Femur (tissue), 1 donor: ENCODE measurements at places on chromosomes 7 and 10.

GRCh38 chr10:86186633-86187032 is 180.0 kb downstream of the GRID1 start:
- no peak for DNase-seq

DNA sequence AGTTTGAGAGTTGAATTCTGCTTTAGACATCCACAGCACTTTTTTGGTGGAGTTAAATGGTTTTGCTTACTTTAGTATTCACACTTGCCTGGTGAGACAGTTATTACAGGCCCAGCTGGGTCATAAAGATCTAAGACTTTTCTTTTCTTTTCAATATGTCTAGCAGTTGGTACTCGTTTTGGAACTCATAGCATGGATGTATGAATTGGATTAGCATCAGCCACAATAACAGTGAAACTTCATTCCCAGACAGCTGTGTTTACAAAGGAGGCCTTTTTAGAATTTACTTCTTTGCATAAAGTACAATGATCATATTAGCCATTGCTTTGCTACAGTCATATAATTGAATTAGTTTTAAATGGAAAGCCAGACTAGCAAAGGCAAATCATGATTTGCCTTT is 168.4 kb upstream of the DKK1 start:
- DNase-seq = no peak

GRCh38 chr10:101901340-101901739 is 57.7 kb upstream of the KCNIP2 start:
- DNase-seq = no peak

- DNase-seq = no peak
Measured at GRCh38 chr7:32053204-32053603, 17.0 kb downstream of the PDE1C start.

DNA sequence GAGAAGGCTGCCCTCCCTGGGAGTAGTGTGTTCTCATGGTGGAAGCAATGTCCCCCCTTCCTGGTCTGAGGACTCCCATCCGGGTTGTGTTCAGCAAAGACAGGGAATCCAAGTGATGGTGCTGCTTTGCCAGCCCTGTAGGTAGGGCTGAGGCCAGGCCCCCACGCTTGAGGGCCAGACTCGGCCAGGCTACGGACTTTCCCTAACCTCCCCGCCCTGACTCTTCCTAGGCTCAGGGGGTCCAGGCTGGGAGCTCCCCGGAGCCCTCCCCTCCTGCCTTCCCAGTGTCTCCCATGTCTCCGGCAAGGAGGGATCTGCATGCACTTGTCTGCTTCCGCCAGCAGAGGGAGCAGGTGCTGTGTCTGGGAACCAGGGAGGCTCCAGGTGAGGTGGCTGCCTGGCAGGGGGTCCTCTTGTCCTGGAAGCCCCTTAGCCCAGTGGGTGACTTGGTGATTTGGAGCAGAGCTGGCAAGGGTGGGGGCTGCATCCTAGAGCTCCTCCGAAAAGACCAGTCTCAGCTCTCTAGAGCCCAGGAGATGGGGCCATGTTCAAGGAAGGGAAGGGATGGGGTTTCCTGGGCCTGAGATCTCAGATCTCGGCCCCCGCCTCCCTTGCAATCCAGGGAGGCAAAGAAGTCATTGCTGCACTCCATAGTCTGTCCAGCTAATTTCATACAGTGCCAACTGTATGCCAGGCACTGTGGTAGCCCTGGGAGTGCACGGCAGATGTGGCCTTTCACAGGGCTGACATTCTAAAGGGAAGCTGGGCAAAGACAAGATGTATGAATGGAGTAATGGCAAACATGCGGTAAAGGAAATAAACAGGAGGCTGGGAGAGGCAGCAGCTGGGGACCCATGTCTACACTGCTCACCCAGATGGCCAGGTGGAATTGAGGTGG is 20.3 kb upstream of the SFRP5 start:
- peak; percentile 67 for DNase-seq

- no peak for DNase-seq
Measured at GRCh38 chr7:158000160-158000559, 587.5 kb downstream of the PTPRN2 start.

- no peak for DNase-seq
Measured at GRCh38 chr10:110170142-110170971, 37.0 kb upstream of the MXI1 start.

- DNase-seq = no peak
Measured at GRCh38 chr7:102046373-102047117, 229.1 kb downstream of the CUX1 start.
